T-helper 1 cell (primary cell): ENCODE measurements at places on chromosomes 16 and 17.

- no peak for DNase-seq
Measured at GRCh38 chr16:50126183-50126582, 26.9 kb upstream of the TENT4B start.

GRCh38 chr17:3027786-3028532 is 35.4 kb downstream of the OR1D5 start:
- no peak for DNase-seq

DNA sequence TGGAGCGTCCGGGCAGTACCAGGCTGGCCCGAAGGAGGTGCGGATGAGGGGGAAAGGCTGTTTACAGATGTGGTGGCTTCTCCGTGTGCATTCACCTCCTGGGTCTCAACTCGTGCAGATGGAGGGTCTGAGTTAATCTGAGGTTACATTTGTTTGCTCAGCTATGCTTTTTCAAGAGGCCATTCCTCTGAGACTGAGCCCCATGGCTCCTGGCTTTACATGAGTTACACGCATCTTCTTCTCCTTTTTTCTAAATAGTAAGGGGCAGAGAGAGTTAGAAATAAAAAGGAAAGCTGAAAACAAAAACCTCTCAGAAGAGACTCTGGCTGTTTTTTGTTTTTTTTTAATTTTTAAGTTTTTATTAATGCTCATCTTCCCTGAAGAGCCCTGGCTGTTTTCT is 29.0 kb downstream of the IRF8 start:
- no peak for DNase-seq

GRCh38 chr17:22443061-22443460 is 750.7 kb downstream of the KCNJ18 start:
- no peak for DNase-seq

- DNase-seq: no peak
Measured at GRCh38 chr17:28472871-28473497, 460 bp upstream of the SLC13A2 start.

DNA sequence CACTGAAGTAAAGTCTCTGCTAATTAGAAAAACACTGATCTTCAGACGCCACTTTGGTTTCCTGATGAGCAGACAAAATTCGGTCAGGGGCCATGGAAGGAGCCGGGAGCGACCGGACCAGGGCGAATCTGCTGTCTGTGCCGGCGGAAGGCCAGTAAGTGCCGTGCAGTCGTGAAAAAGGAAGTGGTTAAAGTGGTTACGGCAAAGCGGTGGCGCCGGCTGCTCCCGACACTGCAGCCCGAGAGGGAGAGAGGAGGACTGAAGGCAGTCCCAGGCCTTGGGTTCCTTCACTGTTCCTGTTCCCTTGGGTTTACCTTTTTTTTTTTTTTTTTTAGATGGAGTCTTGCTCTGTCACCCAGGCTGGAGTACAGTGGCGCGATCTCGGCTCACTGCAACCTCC is 17.3 kb upstream of the HEXD start:
- DNase-seq: peak; percentile 33

GRCh38 chr17:76716146-76716838 is 5.5 kb upstream of the MXRA7 start:
- DNase-seq: peak; percentile 49

DNA sequence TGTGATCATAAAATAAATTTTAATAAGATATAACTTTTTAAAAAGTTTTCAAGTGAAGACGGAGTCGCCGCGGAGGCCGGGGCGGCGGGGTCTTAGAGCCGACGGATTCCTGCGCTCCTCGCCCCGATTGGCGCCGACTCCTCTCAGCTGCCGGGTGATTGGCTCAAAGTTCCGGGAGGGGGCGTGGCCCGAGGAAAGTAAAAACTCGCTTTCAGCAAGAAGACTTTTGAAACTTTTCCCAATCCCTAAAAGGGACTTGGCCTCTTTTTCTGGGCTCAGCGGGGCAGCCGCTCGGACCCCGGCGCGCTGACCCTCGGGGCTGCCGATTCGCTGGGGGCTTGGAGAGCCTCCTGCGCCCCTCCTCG is at the start of gene FOXC2:
FOXC2 (plus strand) TSS at position 229 of the 365 bp plus-strand sequence. CDS start 507 bp downstream, outside the sequence.
- DNase-seq: no peak

DNA sequence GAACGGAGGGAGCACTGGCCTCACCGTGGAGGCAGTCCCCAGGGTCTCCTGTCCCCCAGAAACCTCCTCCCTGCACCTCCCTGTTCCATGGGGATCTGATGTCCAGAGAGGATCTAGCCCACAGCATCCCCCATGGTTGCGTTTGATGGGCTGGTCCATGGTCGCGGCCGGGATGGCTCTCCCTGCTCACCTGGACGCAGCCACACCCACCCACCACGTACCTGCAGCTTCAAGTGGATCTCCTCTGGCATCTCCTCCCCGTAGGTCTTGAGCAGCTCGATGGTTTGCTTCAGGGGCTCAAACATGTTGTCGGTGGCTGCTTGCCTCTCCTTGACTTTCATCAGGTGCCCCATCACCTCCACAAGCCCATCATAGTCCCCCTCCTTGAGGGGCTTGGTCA is 47.9 kb downstream of the DNAH17 start:
- DNase-seq: no peak

DNA sequence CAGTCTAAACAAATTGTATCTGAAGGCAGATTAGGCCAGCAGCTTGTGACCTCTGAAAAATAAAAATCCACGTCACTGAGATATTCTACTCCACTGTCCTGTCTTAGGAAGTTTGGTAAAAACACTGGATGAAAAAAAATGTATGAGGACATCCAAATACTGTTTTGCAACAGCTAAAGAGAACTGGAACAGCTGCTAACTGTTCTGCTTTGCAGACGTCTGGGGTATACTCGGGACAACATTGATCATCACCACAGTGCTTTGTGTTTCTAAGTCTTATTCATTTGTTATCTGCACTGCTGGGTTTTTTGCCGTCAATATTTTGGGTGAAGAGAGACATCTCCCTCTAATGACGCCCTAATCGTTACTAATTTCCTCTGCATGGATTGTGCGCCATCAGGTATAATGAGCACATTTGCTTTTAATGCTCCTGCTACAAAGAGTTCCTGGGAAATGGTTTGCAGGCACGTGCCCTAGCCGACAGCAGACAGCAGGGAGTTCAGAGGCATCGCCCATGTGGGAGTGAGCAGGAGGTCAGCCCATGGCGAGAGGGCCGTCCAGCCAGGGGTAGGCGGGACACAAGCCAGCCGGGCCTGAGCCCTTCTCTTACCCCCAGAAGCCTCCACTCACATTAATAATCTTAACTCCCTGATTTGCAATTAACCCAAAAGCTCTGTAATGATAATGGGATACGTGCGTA is 87.0 kb downstream of the CBLN1 start:
- DNase-seq: no peak

DNA sequence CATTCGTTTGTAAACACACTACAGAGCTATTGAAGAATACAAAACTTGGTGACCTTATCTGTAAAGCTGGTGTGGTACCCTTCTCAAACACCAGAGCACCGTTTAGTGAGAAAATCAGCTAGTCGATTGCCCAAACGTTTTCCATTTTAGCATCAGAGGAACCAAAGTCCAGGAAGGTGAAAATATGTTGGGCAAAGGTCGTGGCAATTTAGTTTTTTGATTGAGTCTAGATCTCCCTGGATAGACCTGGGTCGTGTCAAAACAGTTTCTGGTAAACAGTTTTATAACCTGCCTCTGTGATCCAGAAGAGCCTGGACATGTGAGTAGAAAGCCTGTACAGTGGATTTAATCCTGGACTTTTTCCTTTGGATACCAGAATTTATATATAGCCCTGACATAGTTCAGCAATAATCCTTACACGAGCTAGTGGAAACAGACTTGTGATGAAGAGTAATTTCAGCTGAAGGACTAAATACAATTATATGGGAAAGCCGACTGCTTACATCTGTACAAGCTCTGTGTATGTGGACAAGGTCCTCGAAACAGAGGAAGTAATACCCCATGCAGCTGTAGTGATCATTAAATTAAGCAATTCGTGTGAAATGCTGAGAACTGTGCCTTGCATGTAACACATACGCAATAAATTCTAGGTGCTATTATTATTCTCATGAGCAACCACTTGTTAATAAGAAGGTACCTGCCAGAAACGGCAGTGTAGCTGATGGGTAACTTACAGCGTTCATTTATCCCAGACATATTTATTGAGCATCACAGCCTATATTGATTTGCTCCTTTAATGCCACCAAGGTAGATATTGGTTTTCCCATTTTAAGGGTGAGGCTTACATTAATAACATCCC is 72.5 kb downstream of the MAP2K6 start:
- DNase-seq: no peak
